Lower lobe of right lung (tissue), 2 donors: ENCODE measurements at places on chromosomes 2 and 18. TPM values are rescaled to one million over a fixed set of nuclear protein-coding genes. Genes with fewer than 3 reads are reported as not detected.

The NCKAP5 gene
- 34.6 TPM for total RNA-seq

The REG3A gene
- total RNA-seq, result not detected

GRCh38 chr2:47536696-47537095 is 133.7 kb downstream of the MSH2 start:
- no peak for DNase-seq

DNA sequence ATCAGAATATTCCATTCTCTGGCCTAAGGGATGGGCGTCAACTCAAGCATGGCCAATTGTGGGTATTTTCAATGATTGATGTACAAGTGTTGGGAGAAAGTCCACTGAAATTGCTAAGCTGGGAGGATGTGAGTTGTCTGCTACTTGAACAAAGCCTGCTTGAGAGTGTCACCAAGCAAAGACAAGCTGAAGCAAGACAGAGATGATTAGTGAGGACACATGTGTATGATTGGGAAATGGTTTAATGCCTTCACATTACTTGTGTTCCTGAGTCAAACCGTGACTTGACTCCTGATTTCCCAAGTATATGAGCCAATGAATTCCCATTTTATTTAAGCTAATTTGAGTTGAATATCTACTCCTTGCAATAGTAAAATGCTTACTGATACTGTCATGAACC is 23.7 kb upstream of the NRP2 start:
- no peak for DNase-seq

DNA sequence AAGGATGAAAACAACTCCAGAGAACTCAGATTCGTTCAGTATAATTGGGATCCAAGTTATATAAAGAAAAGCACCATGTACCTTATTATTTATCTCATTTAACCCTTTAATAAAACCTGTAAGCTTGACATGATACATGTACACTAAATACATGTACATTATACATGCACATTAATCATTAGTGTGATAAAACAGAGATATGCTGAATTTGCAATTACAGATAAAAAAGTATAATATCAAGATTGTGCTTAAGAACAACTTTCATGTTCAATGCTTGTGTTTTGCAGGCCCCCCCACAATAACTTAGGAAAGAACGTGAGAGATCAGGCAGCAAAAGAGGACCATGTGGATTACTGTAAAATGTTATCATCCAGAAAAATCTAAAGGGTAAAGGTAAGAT is 385.4 kb upstream of the GYPC start:
- no peak for DNase-seq

- no peak for DNase-seq
These were observed 47.3 kb upstream of the TANK start for GRCh38 chr2:161112908-161113307.

DNA sequence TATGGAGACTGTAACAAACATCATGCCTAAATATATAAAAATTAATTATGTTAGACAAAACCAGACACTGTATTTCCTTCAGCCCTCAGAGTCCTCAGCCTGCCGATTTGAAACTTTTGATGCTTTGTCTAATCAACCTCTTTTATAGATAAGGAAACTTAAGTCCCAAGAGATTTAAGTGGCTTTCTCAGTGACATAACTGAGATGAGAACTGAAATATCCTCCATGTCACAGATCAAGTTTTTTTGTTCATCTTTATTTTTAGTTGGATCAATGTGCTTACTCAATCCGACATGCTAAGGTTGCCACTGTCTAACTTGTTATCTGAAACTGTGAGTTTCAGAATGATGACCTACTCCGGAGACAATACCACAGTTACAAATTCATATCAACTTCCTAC is 72.3 kb downstream of the BARD1 start:
- DNase-seq, result no peak

DNA sequence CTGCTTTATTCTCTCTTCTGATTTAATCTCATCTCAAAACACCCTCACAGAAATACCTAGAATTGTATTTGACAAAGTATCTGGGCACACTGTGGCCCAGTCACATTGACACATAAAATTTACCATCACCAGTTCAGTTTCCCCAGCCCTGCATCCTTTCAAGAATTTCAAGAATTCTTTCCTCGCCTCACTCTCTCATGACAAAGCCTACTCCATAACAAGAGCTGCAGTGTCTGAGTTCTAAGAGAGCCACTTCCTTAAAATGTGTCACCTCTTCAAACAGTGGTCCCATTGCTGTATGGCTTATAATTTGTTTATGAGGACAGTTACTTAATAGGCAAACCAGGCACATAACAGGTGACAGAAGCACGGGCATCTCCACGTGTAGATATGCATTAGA is 90.9 kb upstream of the STK39 start:
- DNase-seq, result no peak

The MTHFD2 gene
- total RNA-seq, result 54.7 TPM

The RAB6C gene
- total RNA-seq, result not detected

- DNase-seq, result no peak
These were observed 462.1 kb downstream of the ERBB4 start for GRCh38 chr2:212076456-212076855.

DNA sequence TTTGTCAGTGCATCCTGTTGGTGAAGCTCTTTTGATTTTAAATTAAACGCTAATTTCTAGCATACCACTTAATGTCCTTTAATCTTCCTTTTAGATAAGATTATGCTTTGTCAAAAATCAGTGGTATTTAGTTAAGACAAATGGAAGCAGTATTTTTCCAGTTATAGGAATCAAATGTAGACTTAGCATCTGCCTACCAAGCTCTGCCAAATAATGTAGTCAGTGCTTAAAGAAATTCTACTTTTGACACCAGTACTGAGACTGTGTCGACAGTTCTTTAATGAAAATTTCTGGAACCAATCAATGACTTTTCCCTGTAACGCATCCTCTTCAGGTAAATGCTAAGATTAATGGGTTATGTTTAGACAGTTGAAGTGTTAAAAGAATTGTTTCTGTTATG is 803.3 kb upstream of the FAM98A start:
- no peak for DNase-seq

The ZNF24 gene
- total RNA-seq, result 51.8 TPM
